ENCODE measurements at places on chromosomes 5 and 9.

- DNase-seq: no peak
Measured at GRCh38 chr5:115179394-115180164, 9.9 kb upstream of the TRIM36 start.

- DNase-seq: no peak
Measured at GRCh38 chr5:96279801-96280542, 153.1 kb downstream of the PCSK1 start.

DNA sequence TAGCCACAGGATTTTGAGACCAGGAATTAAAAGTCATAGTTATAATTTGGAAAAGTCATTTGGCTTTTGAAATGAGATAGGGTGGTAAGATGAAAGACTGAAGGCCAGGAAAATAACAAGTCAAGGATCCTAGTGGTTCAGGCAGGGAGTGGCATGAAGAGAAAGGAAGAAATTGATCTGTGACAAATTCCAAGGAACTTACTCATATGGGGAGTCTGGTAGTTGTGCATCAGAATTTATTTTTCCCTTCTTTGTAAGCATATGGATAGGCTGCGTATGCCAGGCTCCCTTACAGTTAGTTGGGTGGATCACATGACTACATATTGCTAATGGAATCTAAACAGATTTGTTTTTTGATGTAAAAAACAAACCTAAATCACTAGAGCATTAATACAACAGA, 21.0 kb downstream of the ISL1 start:
- DNase-seq: no peak

DNA sequence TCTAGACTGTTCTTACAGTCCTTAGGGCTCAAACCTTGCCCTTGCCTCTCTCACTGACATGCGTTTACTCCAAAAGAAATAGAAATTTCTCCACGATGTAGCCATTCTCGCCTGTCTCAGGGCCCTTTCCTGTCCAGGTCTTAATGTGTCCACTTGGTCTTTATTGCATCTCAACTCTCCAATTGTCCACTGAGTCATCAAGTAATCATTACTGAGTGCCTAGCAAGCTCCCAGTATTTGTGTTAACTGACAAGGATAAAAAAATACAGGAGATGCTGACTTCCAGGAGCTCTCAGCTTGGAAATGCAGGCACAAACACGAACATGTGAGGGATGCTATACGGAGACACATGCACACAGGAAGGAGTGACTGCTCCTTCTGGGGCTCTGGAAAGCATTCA, 147.3 kb downstream of the ARSB start:
- no peak for DNase-seq

- no peak for DNase-seq
Measured at GRCh38 chr9:126395439-126396212, 69.0 kb downstream of the MVB12B start.

DNA sequence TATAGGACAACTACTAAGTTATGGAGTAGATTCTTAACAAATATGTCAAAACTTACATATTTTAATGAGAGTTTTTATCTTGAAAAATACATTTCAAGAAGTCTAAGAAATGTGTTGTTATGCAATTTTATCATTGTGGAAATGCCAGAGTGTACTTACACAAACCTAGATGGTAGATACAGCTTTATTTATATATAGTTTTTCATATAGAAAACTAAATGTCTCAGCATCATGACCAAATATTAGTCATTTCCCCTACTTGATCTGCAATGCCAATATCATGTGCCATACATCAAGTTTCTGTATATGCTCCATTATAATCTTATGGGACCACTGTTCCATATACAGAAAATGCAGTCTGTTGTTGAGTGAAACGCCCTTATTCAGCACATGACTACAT, 28.7 kb downstream of the CAST start:
- DNase-seq: no peak

- no peak for DNase-seq
Measured at GRCh38 chr5:138951091-138951985, 76.2 kb upstream of the LRRTM2 start.

- DNase-seq: no peak
Measured at GRCh38 chr9:3835393-3835792, 309.6 kb upstream of the RFX3 start.

DNA sequence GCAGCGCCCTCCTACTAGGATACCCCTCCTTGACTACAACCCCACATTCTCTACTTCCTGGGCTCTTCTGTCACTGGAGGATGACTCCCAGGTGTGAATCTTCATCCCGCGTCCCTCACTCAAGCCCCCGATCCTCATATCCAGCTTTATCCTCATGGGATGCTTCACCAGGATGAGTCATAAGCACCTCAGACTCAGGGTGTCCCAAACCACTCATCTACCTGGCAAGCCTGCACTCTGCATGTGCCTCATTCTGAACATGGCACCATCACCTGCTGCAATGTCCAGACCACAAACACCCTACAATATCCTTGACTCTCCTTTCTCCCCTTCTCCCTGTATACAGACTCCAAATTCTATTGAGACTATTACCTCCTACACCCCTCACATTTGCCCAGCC, 1.5 kb upstream of the TGFBI start:
- DNase-seq: no peak

DNA sequence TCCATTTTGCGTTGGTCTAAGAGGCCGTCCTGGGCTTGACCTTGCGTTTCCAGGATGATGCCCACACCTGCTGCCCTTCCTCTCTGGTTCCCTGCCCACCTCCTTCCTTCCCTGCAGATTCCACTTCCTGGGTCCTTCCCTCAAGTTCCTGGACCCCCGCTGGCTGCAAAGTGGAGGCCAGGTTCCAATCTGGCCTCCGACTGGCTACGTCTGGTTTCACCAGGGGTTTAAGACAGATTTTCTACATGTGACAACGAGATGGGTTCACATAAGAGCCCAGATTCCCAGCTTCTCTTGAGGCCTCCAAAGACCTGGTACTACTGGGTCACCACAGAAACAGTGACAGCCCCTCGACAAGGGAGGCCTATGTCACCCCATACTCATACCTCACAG, 2.1 kb downstream of the MGAT4B start:
- no peak for DNase-seq

- DNase-seq: no peak
Measured at GRCh38 chr5:149304195-149305078, 32.8 kb downstream of the AFAP1L1 start.

GRCh38 chr5:52844885-52845284, 57.2 kb downstream of the ITGA1 start:
- DNase-seq: no peak

DNA sequence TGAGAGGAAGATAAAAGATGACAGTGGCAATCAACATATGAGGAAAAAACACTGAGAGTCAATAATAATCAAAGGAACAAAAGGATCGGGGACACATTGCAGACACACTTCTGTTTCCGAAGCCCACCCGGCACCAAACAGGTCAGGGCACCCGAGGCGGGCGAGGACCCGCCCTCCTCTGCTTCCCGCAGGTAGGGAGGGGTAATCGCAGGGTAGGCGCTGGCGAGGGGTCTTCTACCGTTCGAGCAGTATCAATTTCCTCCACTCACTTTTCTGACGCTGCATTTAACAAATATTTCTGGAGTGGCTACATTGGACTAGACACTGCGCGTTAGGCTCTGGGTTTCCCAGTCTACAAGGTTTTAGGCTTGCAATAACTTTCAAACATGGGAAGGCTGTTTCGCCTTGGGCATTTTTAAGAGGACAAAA, 1.3 kb downstream of the TXN start:
- DNase-seq: no peak

Data from CD4-positive, alpha-beta T cell treated with Interferon gamma for 1 hour (primary cell).